ENCODE measurements at places on chromosomes 1 and 21.

DNA sequence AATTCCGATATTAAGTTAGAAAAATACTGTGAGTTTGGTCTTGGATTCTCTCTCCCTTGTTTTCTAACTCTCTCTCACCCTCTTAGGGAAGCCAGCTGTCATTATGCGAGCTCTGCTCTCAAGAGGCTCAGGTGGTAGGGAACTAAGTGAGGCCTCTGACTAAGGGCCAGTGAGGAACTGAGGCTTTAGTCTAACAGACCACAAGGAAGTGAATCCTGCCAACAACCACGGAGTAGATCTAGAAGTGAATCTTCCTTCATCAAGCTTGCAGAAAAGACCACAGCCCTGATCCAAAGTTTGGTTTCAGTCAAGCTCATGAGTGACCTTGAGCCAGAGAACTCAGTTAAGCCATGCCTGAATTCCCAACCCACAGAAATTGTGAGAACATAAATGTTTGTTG lies 180.1 kb upstream of the PRMT6 start:
- DNase-seq = no peak

GRCh38 chr1:220149742-220150141 lies 55.8 kb downstream of the IARS2 start:
- DNase-seq = no peak

GRCh38 chr1:43618521-43619313 lies 31.2 kb upstream of the KDM4A start:
- DNase-seq = no peak

DNA sequence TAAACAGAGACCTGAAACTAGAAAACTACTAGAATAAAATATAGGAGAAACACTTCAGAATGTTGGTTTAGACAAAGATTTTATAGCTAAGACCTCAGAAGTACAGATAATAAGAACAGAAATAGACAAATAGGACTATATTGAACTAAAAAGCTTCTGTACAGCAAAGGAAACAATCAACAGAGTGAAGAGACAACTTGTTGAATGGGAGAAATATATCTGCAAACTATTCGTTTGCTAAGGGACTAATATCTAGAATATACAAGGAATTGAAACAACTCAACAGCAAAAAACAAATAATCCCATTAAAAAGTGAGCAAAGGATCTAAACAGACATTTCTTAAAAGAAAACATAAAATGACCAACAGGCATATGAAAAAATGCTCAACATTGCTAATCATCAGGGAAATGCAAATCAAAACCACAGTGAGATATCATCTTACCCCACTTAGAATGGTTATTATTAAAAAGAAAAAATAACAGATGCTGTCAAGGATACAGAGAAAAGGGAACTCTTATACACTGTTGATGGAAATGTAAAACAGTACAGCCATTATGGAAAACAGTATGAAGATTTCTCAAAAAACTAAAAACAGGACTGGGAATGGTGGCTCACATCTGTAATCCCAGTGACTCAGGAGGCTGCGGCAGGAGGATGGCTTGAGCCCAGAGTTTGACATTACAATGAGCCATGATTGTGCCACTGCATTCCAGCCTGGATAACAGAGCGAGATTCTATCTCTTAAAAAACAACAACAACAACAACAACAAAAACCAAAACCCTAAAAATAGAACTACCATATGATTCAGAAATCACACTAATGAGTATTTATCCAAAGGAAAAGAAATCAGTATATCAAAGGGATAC lies 37.3 kb upstream of the ZSWIM5 start:
- no peak for DNase-seq

GRCh38 chr1:44661781-44662682 lies 12.2 kb downstream of the TMEM53 start:
- no peak for DNase-seq

GRCh38 chr21:16194788-16195537 lies 465.2 kb downstream of the USP25 start:
- no peak for DNase-seq

DNA sequence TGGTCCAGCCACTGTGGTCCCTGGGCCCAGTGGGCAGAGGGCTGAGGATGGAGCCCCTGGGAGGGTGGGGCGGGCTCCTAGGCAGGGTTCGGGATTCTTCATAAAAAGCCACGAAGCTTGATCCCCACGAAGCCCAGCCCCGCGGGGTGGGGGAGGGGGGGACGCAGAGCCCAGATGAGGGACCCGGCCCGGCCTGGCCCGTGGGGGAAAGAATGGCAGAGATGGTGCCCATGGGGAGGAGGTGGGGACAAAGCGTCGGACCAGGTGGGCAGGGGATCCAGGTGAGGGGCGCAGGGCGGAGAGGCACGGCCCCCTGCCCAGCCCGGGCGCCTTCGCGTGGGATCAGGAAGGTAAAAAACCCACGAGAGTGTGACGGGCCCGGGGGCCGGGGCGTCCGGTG lies 6.0 kb upstream of the SMIM12 start:
- no peak for DNase-seq

DNA sequence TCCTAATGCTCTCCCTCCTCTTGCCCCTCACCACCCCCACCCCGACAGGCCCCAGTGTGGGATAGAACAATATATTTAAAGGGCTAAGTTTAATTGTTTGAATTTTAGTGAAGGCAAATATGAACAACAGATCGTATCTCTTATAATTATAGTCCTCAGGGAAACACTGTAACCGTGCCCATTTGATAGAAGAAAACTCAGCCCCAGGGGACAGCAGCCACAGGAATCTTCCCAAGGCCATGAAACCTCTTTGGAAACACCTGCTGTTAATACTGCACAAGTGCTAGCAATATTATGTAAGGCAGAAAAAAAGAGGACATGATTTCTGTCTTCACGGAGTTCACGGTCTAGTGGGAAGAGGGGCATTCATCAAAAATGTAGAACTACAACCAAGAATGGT lies 142.2 kb downstream of the URB2 start:
- no peak for DNase-seq

DNA sequence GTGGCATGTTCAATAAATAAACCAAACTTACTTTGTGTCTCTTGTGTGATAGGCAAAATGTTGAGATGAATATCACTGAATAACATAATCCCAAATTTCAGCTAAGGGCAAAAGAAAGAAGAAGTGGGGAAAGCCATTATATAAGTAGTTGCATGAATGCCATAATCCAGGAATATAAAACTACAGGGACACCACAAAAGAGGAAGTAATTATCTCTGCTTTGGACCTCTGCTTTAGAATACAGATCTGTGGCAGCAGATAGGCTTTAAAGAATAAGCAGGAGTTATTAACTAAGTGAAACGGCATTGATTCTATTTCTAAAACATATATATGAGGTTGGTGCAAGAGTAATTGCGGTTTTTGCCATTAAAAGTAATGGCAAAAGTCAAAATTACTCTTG lies 288.5 kb upstream of the SNX7 start:
- DNase-seq = no peak

DNA sequence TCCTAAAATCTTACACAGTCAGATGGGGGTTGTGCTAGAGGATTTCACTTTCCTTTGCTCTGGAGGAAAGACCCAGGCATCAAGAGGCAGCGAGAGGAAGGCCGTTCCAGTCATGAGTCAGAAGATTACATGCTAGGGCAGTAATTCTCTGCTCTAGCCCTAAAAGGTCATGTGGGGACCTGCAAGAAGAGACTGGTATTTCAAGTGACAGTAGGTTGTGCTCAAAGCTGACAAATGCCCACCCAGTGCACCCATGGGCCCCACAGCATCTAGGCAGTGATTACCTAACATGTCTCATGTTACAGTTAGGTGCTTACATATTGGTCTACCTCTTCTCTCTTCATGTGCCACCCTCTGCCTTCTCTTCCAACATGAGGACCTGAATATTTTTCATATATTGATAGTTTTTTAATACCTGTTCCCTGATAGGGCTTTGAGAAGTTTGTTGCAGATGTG lies 99.7 kb upstream of the BEND5 start:
- no peak for DNase-seq

DNA sequence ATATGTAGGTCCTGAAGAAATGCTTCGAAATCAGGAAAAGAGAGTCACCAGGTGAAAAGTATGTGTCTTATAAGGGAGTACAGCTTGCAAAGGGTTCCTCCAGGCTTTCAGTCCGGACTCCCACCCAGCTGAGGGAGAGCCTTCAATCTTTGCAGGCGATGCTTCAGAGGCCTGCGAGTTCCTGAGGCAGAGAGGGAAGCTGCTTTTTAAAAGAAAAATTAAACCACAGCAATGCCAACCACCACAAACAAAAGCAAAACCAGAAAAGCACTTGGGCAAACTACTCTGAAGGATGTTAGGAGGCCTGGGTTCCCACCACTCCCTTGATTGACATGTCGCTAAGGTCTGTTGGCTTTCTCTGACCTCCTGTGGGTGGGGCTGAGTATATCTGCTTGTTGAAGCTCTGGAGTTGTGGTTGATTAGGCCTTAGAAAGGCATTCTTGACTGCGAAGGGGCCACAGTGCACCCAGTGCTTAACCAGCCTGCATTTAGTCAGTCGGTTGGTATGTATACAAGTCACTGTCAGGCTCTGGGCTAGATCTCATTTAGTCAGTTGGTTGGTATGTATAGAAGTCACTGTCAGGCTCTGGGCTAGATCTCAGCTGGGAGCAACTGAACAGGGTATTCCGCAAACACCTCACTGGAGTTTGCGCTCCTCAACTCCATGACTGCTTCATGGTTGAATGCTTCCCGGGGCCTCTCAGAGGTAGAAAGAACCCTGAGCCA lies 1.2 kb downstream of the NIPAL3 start:
- peak; percentile 65 for DNase-seq

- DNase-seq = no peak
These were observed 83.0 kb upstream of the ZC3H12A start for GRCh38 chr1:37391211-37392011.

- DNase-seq = no peak
These were observed 7.4 kb downstream of the CSF3R start for GRCh38 chr1:36475341-36475740.

GRCh38 chr21:25967181-25967900 lies 203.2 kb downstream of the APP start:
- DNase-seq = no peak

DNA sequence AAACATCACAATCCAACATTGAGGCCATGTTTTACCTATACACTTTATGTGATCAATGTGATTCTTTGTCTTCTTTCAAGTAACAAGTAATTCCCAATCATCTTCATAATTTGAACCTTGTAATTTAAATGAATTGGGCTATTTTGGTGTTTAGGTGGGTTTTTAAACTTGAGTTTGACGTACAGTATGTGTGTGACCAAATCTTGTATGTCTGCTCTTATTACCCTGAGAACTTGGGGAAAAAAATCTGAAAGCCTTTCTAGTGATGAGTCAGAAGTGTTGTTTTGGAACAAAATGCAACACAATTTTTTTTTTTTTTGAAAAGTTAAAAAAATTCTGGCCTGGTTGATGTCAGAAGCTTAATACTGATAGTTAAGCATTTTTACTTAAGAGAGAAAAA lies 68.5 kb downstream of the HHAT start:
- DNase-seq = no peak
